ENCODE measurements at places on chromosomes 1 and 21. TPM values are rescaled to one million over a fixed set of nuclear protein-coding genes. Genes with fewer than 3 reads are reported as not detected.

- DNase-seq, result no peak
These were observed 2.5 kb upstream of the RCSD1 start for GRCh38 chr1:167627615-167627864.

- no peak for DNase-seq
These were observed 74.9 kb downstream of the CCDC18 start for GRCh38 chr1:93255222-93256079.

- peak; percentile 91 for DNase-seq
These were observed 76.7 kb downstream of the ARHGEF16 start for GRCh38 chr1:3530926-3531818.

DNA sequence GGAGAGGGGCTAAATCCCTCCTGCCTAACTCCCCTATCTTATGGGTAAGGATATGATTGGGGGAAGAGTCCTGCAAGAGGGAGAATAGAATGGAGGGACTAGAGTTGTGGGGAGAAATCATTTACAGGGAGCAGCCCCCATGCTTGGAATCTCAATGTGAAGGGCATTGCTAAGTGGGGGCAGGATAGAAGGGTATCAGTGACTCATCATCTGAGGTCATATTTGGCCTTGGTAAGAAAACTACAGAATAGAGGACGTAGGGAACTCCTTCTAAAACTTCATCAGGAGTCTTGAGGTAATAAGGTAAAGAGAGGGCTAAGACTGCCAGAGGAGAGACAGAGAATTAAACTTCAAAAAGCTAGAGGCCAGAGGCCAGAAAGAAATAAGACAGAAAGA lies 487 bp downstream of the HJV start:
- DNase-seq, result no peak

- no peak for DNase-seq
These were observed 184.4 kb downstream of the SIPA1L2 start for GRCh38 chr1:232445361-232446106.

Gene TFF3
- 19.6 TPM for total RNA-seq

Measured in upper lobe of right lung (tissue), 1 donor.